Anterior cingulate cortex (tissue), 58 donors: ENCODE measurements at places on chromosomes 13 and 19.

DNA sequence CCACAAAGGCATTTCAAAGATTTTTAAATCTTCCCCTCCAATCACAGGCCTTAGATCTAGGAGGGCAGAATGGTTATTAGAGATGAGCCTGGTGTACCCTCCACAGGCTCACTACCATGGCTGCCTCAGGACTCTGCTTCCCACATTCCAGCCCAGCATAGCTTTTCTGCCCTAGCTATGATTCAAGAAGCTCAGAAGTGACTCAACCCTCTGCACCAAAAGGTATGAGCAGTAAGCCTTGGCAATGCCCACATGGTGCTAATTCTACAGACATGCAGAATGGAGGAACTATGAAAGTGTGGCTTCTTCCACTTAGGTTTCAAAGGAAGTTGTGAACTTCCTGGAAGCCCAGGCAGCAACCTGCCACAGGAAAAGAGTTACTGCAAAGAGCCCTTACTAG lies 786.2 kb downstream of the SLITRK6 start:
- DNase-seq = no peak

- DNase-seq = no peak
Observed at GRCh38 chr13:39451860-39452301, 151.1 kb downstream of the LHFPL6 start.

DNA sequence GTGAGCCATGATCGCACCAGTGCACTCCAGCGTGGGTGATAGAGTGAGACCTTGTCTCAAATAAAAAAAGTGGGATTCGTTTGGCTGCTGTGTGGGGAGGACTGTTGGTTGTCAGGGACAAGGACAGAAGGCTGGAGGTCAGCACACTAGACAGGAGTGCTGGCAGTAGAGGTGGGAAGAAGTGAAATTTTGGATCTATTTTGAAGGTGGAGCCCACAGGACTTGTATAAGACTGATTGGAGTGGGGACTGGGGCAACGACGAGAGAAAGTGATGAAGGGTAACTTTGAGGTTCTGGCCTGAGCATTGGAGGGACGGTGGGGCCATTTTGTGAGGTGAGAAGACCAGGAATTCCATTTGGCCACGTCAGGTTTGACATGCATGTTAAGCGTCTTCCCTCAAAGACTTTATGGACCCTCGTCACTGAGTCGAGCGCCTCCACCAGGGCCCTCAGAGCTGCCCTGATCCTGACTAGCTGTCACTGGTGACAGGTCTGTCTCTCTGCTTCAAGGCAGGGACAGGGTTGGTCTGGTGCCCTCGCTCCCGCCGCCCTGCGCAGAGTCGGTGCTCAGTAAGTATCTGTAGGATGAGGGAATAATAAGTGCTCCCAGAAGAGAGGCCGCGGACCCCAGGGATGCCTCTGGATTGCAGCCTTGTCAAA lies 673 bp downstream of the CTU1 start:
- DNase-seq = no peak

DNA sequence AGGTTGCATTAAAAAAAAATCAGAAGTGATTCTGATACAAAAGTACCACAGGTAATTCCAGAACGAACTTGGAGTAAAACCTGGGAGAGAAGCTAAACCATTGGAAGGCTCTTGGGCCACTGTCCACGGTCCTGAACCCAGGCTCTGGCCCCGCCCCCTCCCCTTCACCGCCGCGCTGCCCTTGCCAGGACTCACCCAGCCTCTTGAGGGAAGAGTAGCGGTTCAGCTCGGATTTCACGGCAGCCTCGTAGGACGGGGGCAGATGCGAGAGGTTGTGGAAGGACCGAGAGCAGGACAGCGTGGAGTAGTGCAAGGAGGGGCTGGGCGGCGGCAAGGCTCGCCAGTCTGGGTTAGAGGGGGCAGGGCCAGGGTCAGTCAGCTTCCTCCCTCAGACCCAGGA lies 5.7 kb downstream of the SHISA7 start:
- DNase-seq = no peak

DNA sequence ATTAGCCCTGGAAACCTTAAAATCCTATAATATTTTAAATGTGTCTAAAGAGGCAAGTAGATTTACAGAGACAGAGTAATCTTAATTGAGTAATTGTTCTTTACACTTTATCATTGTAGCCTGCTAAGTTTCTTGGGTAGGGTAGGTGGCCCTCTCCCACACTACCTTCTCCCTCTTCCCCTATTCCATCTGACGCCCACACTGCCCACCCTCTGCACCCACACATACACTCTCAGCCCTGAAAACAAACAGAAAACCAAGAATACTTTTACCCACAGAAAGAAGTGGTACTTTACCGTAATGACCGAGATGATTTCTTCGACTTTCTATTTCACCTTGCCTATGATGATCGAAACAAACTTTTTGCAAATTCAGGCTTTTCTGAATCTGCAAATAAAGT lies 320.4 kb upstream of the OBI1 start:
- no peak for DNase-seq

- DNase-seq = no peak
Observed at GRCh38 chr13:110065780-110066179, 241.2 kb downstream of the COL4A1 start.

DNA sequence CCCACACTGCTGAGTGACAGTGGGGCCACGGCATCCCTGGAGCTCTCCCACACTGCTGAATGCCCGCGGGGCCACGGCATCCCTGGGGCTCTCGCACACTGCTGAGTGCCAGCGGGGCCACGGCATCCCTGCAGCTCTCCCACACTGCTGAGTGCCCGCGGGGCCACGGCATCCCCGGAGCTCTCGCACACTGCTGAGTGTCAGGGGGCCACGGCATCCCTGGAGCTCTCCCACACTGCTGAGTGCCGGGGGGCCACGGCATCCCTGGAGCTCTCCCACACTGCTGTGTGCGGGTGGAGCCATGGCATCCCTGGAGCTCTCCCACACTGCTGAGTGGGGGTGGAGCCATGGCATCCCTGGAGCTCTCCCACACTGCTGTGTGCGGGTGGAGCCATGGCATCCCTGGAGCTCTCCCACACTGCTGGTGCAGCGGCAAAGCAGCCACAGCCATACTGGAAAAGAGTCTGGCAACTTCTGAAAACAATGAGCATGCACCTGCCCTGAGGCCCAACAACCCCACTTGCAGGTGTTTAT lies 8.6 kb downstream of the TUBGCP3 start:
- DNase-seq = no peak

- no peak for DNase-seq
Observed at GRCh38 chr13:113883314-113883811, 19.5 kb upstream of the GAS6 start.

DNA sequence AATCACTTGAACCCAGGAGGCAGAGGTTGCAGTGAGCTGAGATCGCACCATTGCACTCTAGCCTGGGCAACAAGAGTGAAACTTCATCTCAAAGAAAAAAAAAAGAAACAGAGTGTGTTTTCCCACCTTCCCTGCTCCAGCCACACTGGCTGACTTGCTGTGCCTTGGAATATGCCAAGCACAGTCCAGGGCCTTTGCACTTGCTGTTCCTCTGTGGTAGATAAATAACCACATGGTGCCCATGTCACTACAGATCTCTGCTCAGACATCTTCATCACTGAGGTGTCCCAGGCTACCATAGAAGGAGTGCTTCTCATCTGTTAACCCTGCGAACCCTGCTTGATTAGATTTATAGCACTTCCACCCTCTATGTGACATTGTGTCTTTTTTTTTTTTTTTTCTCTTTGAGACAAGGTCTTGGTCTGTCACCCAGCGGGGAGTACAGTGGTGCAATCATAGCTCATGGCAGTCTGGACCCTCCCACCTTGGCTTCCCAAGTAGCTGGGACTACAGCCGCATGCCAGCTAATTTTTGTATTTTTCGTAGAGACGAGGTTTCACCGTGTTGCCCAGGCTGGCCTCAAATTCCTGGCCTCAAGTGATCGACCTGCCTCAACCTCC lies 10.4 kb downstream of the SMARCA4 start:
- no peak for DNase-seq

DNA sequence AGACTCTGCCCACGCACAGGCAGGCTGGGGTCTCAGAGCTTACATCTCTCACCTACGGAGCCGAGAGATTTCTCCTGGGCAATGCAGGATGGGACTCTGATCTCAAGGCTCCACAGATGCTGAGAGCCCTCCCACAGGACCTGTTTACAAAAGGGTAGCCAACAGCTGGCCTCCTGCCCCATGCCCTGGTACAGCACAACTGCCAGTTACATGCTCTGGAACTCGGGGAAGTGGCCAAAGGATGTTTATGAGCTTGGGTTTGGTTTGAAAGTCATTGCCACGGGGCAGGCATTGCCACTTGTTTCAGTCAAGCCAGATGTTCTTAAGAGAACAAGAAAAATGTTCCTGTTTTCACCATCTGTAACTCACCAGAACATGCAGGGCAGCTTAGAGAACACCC lies 3.5 kb downstream of the DHRS12 start:
- DNase-seq = no peak

- DNase-seq = no peak
Observed at GRCh38 chr19:7846155-7846646, 16.2 kb downstream of the EVI5L start.

DNA sequence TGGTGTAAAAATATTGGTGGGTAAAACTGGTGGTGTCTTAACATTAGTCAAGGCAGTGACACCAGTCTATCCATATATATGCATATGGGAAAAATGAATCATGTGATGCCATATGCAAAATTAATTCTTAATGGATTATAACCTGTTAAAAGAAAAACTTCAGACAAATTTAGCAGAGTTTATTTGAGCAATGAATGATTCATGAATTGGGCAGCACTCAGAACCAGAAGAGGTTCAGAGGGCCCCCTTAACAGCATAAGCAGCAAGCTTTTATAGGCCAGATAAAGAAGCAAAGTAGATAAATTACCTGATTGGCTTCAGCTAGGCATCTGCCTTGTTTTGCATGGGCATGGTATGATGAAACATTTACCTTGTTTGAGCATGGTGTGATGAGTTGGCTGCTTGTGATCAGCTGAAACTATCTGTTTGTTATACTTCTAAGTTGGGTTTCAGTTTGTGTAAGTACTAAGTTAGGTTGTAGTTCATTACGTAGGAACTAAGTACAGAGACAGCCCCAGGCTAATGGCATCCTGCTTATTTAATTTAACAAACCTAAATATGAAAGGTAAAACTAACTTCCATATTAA lies 66.6 kb downstream of the DNAJC15 start:
- no peak for DNase-seq
